ENCODE measurements at places on chromosomes 3 and 15.

- no peak for DNase-seq
Measured at GRCh38 chr3:161640181-161640580, 143.6 kb downstream of the OTOL1 start.

GRCh38 chr3:119831022-119831421 is 49.1 kb downstream of the NR1I2 start:
- DNase-seq, result no peak

GRCh38 chr3:100213891-100214573 is 46.8 kb upstream of the TBC1D23 start:
- DNase-seq, result no peak

GRCh38 chr3:138675393-138675792 is 66.8 kb downstream of the FAIM start:
- DNase-seq, result no peak

DNA sequence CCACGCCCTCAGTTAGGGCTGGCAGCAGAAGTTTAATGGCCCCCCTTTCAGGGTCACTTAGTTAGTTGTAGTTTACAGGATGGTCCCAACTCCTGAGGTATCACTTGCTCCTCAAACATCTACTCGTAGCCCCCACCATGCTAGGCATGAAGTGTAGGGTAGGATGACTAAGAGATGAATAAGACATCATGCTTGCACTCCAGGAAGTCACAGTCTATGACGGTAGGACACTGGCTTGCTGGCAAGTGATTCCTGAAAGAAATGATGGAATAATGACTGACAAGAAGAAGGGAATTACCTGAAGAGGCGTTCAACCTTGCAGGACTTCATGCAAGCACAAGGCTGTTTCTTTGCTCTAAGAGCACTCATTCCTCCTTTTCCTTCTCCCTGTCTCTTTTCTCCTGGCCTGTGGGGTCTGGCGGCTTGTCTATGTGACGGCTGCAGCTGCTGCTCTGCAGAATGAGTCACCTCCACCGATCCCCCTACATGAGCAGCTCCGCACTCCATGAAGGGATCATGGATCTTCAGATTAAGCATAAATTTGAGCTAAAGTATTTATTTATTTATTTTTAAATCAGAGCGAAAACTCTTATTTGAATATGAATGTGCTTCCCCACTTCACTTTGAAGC is 82.9 kb upstream of the BOC start:
- no peak for DNase-seq

DNA sequence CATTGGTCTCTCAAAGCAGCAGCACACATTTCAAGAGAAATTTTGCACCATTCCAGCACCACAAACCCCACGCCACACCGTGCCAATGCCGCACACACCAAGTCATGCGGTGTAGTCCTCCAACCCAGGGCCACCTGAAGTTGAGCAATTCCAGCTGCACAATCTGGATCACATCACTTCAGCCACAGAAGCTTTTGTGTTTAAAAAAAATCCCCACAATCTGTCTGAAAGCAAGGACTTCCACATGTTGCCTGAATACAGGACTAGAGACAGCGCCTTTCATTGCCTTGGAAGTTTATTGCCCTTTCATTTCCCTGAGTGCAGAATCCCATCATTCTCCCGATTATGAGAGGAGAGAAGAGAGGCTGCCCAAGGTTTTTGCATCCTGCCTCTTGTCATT is 175.6 kb upstream of the BCL6 start:
- no peak for DNase-seq

GRCh38 chr3:28835751-28836150 is 445.1 kb upstream of the RBMS3 start:
- DNase-seq, result no peak

GRCh38 chr3:187360596-187360995 is 7.6 kb upstream of the RTP4 start:
- DNase-seq, result no peak

GRCh38 chr3:79268422-79268821 is 499.4 kb downstream of the ROBO1 start:
- no peak for DNase-seq

DNA sequence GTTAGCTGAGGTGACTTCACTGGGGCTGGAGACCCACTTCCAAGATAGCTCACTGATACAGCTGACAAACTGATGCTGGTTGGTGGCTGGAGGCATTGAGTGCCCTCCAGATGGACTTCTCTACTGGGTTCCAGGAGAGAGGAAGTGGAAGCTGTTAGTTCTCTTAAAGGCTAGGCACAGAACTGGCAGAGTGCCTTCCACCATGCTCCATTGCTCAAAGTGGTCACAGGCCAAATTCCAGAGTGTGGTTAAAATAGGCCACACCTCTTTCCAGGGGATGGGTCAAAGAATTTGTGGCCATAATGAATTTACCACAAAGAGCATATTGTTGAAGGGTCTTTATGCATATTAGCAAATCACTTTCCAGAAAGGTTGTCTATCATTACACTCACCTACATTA is 74.2 kb downstream of the NMD3 start:
- no peak for DNase-seq

GRCh38 chr15:64883100-64883581 is 28.6 kb upstream of the ANKDD1A start:
- no peak for DNase-seq

DNA sequence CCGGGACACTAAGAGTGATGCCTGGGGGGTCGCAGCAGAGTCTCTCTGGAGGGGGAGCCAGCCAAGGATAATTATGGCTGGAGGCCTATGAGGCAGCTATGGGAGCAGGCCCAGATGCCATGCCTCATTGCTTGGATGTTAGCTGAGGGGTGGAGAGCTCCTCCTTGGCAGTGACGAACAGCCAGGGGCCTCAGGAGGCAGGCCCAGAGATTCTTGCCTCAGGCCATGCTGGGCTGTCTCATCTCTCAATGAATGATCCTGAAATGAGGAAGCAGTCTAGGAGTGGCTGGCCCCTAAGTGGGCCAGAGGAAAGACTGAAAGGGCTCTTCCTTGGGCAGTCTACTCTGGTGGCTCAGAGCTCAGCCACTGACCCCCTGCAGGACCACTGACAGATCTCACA is 21.3 kb downstream of the KIF9 start:
- DNase-seq, result no peak

DNA sequence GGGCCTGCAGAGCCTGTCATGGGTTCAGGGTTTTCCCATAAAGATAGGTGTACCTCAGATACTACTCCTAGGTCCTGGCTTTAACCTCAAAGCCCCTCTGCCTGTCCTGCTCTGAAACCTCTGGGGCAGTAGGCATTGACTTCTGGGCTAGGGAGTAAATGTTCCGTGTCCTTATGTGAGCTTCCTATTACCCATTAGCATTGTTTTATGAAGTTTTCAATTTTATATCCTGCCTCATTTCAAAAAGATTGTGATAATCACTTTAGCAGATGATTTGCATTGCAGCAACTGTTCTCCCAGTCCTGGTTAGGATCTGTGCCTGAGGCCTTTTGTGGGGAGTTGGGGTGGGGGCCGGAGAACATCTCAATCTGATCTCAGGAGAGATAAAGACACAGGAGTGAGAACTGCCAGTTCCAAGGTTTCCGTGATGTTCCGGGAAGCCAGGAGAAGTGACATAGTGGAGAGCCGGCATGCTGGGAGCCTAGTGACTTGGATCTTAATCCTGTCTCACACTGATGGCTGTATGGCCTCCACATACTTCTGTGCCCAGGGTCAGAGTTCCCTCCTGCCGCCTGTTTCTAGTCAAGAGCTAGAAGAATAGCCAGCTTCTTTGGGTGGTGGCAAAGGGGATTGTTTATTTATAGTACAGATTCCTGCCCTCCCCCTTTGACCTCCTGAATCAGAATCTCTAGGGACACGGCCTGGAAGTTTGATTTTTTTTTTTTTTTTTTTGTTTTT is 10.6 kb downstream of the TPM1 start:
- DNase-seq, result no peak

DNA sequence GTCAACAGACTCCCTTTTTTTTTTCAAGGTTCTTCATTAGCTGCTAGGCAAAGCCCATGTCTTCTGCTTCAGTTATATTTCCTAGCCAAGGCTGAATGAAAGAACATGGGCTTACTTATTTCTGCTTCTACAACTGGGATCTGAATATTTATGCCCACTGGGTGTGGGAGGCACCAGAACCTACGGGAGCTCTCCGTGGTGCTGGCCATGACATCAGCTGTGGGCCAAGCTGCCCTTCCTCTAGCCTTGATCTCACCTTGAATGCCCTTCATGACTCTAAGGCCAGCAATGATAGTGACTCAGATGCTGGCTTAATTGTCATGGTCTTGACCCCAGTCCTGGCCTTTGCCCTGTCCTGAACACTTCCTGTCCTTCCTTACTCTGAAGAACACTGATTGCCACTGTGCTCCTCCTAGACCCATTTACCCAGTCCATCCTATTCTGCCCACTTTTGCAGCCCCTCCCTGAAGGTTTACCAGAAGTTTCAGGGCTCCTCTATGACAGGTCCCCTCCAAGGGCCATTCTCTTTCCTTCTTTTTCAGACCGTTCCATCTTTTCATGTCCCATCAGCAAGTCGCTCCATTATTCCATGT is 32.8 kb upstream of the PRR20G start:
- DNase-seq, result no peak

DNA sequence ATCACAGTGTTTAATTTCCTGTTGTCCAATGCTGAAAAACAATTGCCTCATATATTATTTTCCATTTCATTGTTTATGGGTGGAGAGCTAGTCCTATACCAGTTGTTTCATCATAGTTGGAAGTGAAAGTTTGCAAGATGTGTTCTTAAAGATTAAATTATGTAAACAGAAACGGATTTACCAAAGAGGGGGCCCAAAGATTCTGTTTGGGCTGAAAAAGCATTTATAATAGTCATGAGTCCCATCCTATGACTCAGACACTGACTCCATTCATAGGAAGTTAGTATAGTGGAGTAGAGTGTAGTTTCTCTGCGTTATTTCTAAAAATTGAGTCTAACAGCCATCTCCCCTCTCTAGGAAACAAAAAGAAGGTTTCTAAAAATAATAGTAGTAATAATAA is 24.3 kb downstream of the NFKBIZ start:
- DNase-seq, result no peak

DNA sequence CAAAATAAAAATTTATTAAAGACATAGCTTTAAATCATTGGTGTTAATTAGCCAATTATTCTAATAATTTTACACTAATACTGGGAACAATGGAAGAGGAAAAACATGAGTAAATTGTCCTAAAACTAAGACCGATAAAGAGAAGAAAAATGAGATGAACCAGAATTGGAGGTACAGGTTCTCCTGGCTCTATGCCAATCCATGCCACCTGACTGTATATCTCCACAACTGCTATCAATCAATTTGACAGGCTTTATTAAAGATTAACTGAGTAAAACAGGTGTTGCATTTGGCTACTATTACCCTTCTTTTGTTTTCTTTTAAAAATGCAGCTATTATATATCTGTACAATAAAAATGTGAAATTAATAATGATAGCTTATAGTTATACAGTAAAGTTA is 850.0 kb downstream of the CADM2 start:
- DNase-seq, result no peak

DNA sequence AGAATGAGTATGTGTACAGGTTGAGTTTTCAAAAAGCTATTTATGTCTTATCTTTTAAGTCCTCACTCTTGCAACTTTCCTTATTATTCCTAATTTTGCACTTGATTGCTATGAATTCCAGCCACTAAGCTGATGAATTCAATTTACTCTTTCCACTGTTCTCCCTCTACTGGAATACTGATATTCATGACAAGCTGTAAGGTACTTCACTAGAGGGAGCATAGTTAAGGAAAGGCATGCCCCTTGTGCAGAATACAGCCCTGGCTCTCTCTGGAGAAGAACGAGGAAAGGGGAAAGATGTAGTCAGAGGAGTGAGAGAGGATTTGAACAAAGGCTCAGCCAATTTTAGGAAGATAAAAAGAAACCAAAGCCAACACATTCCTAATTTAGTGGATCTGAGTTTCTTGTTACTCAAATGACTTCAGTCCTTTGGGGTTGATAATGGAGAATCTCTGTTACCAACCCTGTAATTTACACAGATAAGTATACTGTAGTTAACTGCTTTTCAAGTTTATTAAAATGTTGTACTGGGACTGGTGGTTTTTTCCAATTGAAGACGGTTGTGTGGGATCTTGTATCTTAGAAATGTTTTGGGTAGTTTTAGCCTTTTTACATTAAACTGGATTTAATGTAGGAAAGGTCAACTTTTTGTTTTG is 4.0 kb downstream of the SCAANT1 start:
- DNase-seq, result no peak

DNA sequence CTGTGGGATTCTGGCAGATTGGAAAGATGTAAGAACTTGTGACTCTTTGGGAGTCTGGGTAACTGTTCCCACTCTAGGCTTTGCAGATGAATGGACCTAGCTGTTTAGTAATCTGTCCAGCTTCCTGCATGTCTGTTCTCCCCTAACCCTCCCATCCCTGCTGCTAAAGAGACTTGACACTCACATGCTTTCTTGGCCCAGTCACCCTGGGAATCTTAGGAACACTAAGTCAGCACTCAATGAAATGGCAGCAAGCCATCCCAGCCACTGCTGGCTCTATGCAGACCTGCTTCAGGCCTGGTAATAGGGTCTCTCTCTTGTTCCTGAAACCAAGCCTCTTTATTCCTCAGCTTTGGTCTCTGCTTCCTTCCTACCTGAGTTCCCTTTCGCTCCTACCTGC is 63.7 kb upstream of the THSD4 start:
- no peak for DNase-seq

GRCh38 chr15:68471541-68471940 is 39.6 kb upstream of the ITGA11 start:
- no peak for DNase-seq

- peak; percentile 18 for DNase-seq
Measured at GRCh38 chr3:38834110-38834509, 18.1 kb upstream of the SCN10A start.

DNA sequence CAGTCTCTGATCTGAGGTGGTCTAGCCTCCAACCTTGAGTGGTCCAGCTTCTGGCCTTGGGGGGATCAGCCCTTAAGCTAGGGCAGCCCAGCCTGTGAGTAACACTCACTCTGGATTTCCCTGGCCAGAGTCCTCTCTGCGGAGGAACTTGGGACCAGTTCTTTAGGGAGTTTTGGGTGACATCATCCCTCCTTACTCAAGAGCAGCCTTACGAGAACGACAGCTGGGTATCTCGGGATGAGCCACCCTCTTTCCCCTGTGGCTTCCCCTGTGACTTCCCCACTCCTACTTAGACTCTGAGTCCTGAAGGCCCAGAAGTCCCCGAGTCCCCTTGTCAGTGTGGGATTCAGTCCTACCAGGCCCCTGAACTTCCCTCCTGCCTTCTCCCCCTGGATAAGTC is 10.2 kb upstream of the PLXND1 start:
- DNase-seq, result no peak

DNA sequence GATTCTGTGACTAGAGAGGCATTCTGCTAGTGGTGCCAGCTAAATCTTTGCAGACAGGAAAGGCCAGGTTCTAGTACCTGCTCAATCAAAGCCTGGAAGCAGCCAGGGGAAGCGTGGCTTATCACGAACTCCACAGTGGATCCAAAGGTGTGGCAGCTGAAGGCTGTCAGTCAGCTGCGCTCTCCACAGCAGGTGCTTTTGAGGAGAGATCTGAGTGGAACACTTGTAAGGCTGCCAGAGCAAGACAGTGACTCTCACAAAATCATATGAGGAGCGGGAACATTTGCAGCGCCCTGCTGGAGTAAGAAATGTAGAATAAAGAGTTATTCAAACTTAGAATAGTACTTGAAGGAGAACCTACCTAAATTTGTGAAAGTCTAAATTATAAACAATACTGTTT is 5.0 kb upstream of the DPH6 start:
- DNase-seq, result no peak
